ENCODE measurements at places on chromosomes 4 and X. TPM values are rescaled to one million over a fixed set of nuclear protein-coding genes. Genes with fewer than 3 reads are reported as not detected.

Gene TDO2
- total RNA-seq: 3.1 TPM

Gene CBR4
- 20.5 TPM for total RNA-seq

Gene CYLC1
- total RNA-seq: not detected

Gene SERPINA7
- not detected for total RNA-seq

Gene GYPA
- total RNA-seq: not detected

Gene GPR34
- not detected for total RNA-seq

Gene NR3C2
- 5.9 TPM for total RNA-seq

Gene SPANXD
- not detected for total RNA-seq

Gene DCLK2
- 21.5 TPM for total RNA-seq

Gene MAGEC1
- total RNA-seq: not detected

Gene TMEM31
- not detected for total RNA-seq

Gene OTC
- total RNA-seq: not detected

Gene GABRG1
- not detected for total RNA-seq

Gene JADE3
- total RNA-seq: 2.8 TPM

Gene ATP6AP1
- total RNA-seq: 100 TPM

Gene NEUROG2
- total RNA-seq: 0.40 TPM
